ENCODE measurements at places on chromosomes 4 and X.

DNA sequence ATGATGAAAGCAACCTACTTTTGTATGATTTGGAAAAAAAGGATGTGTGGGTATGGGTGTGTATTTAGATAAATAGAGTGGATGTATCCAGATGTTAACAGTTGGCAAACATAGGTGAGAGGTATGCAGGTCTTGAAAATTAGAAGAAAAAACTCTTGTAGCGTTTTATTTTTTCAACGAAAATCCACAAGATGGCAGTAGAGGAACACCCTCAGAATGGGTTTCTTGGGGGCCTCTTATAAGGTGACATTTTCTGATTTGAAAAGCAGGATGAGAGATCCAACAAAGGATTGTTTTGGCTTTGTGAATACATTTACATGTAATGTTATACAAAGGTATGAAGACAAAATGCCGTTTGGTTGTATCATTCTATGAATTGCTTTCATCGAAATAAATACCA, 68.3 kb downstream of the FMR1NB start:
- DNase-seq = peak; percentile 12

GRCh38 chr4:105276361-105277104, 129.9 kb downstream of the TET2 start:
- no peak for DNase-seq

DNA sequence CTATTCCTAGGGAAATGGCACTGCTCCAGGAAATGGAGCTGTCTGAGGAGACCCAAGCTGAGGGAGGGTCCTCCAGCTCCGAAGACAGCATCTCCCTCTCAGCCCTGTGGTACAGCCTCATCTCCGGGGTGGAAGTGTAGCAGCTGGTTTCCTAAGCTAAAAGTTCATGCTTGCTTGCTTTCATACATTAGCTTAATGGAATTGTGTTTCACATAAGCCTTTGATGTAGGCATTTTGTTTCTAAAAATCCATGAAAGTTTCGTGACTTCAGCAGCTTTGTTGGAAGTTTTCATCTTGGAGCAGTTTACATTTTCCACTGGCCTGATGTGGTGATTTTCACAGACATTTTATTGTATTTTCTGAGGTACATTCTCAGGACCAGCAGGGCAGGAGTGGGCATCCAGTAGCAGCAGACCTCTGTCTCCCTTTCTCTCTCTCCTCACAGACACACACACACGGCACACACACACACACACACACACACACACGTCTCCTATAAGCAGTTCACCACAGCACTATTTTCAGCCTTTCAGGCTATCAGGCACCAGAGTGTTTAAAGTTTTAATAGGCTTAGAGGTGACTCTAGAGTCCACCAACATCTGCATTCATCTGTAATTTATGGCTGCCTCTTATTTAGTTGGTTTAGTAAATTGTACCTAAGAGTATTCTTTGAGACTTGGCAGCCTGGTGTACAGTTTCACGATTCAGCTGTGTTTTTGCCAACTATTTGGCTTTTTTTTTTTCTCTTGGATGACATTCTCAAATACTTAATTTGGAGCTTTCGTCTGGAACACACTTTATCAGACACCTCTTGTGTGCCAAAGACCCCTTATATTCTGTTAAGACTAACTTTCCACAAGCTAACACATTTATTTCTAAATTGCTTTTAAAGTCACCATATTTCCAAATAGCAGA, 225.8 kb upstream of the SFRP2 start:
- DNase-seq = no peak

GRCh38 chr4:164768516-164768915, 14.6 kb downstream of the SMIM31 start:
- DNase-seq = no peak

DNA sequence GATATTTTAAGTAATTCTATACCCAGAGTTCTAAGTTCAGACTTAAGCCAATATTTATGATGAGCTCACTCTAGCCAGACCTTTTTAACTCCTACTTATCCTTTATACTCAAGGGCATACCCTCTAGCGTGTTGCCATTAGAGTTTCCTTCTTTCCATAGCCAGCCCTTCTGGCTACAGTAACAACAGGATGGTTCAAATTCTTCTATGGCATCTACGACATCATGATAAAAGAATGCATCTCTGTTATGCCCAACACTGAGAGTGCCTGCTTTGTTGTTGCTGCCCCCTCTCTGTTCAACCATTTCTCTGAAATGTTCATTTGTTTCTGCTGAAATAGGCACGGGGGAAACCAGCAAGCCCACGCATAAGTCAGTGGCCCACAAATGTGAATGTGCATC, 104.5 kb downstream of the UBE2NL start:
- DNase-seq = no peak

DNA sequence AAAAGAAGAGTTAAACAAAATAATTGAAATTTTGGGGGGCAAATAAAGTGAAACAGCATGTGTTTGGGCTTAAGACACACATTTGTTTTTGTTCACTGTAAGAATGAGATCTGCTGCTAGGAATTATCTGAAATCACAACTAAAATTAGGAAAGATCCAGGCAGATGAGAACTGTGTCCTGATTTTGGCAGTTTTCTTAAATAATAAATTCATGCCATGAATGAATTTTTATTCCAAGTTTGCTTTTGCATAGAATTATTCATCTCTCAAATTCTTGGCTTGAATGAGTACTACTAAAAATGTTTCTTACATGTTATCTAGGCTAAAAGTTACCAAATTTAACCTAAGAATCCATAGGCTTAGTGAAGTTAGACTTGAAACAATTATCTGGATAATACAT, 321.7 kb downstream of the ANK2 start:
- no peak for DNase-seq

DNA sequence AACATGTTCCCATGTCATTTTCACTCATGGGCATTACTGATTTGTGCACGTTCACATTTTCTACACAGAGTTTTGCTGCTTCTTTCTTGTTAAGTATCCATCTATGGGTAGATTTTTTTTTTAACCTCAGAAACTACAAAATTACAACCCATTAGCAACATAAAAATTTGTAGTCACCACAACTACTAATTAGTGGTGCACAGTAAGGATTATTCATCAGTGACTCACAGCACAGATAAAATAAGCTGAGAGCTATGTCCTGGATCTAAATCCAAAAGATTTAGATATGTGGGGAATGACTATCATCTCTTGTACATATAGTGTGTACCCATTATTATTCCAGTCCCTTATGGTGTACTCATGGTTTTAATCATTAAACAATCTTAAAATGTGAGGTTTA, 19.7 kb upstream of the AMELX start:
- no peak for DNase-seq

DNA sequence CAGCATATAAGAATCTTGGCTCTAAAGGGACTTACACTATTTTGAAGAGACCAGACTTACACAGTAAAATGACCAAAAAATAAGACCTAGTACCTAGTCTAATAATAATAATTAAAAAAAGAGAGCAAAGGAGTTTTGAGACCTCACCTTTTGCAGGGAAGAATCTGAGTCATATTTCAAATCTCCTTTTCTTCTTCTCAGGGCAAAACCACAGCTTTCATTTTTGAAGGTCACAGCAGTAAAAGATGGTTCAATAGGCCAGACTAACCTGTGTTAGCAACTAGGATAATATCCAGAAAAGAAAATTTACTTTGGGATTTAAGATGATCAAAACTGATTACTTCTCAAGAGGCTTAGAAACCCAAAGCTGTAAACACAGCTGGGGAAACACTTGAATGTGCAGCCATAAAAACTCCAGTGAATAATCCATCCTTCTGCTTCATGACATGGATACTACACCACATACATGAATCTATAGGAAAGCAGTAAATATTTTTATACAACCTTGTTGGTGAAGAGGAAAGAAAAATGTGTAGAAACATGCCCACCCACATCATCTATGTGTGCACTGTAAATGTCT, 25.9 kb upstream of the LNX1 start:
- DNase-seq = no peak

GRCh38 chr4:142539796-142540482, 306.2 kb downstream of the INPP4B start:
- no peak for DNase-seq

DNA sequence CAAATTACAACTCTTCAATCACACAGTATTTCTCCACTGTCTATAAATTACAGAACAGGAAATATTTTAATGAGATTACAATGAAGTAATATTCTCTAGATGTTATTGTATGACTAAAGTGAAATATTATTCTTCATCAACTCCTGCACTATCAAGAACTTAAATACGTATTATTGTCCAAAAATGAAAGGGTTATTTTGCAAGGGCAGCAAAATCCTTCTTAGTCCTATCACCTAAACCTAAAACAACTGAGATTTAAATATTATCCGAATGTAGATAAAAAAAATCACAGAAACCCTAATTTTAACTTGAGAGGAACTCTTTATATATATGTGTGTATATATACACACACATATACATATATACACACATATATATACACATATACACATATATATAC, 4.9 kb downstream of the UBA6 start:
- DNase-seq = no peak

GRCh38 chrX:154477891-154478477, 1.1 kb downstream of the LAGE3 start:
- DNase-seq = no peak

DNA sequence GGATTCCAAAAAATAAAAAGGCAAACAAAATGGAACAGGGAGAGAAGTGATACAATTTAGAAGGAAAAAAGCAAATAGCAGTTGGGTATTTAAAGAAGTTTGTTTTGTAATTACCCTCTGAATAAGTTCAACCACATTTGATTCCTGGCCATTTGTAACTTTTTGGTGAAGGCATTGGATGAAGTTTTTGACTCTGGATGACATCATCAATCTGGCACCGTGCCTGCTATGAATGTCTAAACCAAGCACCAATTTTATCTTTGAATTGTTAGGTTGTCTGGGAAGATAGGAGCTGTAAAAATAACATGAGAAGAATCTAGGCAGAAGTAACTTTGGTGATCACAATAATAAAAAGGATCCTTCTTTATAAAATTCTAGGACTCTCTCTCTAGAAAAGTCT, 29.5 kb downstream of the TMPRSS11A start:
- no peak for DNase-seq

DNA sequence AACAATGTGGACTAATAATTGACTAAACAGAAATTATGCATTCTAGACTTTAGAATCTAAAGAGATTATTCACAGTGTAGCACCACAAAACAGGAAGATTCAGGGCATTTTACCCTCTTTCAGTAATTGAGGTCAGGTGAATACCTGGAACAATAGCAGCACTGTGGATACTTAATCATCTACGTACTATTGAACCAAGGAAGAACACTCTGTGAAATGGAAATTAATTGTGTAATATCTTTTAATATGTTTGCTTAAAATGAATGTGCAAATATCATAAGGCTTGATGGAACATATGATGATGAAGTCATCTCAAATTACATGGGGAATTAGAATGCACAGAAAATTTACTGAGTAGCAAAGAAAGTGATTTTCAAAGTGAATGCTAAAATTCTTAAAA, 68.5 kb upstream of the MAP9 start:
- no peak for DNase-seq

- DNase-seq = no peak
These were observed 22.5 kb upstream of the CLDN24 start for GRCh38 chr4:183344523-183345255.

- no peak for DNase-seq
These were observed 265.9 kb downstream of the CBLL2 start for GRCh38 chrX:22538580-22538979.

GRCh38 chr4:26806331-26806730, 54.3 kb upstream of the STIM2 start:
- no peak for DNase-seq

- no peak for DNase-seq
These were observed 156.9 kb downstream of the NLGN4X start for GRCh38 chrX:6071731-6072130.

- no peak for DNase-seq
These were observed 474.4 kb downstream of the RAPGEF2 start for GRCh38 chr4:159577241-159577640.

DNA sequence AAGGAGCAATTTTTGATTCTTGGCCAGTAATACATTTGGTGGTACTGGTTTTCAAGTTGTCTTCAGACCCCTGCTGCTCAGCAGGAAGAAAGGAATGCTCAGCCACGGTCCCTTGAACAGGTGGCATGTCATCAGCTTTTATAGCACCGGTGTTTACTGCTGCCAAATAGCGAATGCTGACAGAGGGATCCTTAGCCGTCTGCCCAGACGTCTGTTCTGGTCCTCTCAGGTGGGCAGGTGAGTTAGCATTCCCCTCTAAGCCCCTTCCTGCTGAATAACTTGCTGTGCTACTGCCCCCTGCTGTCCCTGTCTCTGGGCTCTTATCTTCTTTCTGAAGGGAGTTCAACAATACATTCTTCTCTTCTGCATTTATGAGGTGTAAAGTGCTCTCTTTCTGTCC, 28.4 kb downstream of the BOD1L1 start:
- no peak for DNase-seq

DNA sequence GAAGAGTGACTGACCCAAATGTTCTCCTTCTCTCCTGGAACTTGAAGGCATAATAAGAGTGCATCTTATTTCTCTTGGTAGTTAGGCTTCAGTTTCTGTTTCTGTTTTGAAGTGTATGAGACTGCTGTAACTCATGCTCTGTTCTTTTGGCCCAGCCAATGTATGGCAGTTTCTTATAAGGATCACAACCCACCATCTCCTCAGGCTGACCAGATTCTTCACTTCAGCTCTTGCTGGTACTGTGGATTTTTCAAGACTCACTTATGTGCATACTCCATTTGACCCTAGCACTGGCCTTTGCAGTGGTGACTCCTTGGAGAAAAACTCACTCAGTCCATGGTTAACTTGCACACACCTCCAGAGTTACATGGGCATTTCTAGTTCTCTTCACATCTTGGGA, 9.6 kb upstream of the YTHDC1 start:
- DNase-seq = no peak

DNA sequence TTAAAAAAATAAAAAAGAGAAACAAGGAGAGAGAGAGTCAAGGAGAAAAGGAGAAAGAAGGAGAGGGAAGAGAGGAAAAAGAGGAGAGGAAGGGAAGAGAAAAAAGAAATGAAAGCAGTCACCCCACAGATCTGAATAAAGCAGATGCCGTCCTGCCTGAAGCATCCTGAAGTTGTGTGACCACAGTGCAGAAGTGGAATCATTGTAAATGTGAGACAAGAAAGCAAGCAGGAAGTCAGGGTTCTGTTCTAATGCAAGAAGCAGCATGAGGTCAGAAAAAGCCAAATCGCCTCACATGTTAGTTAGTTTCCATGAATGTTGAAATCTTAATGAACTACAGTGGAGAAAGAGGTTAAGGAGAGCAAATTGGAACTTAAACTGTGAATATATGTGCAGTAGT, 692.5 kb downstream of the CENPC start:
- no peak for DNase-seq

- DNase-seq = no peak
These were observed 32.8 kb upstream of the LSM6 start for GRCh38 chr4:146142768-146143167.

GRCh38 chr4:168449719-168450452, 30.4 kb downstream of the DDX60L start:
- no peak for DNase-seq

GRCh38 chrX:128650326-128650725, 598.1 kb upstream of the ACTRT1 start:
- DNase-seq = no peak

GRCh38 chrX:16458208-16458607, 191.8 kb upstream of the S100G start:
- DNase-seq = no peak

Measured in NCI-H2029 treated with DMSO at 0.1 percent for 48 hours (cell line).